Stimulated activated CD4-positive, alpha-beta T cell treated with anti-CD3 and anti-CD28 coated beads, Interleukin-4, amount 100 ng/mL, for 1 hour (primary cell): ENCODE measurements at places on chromosomes 3 and 15.

GRCh38 chr3:78985981-78986380 is 781.8 kb downstream of the ROBO1 start:
- no peak for DNase-seq

DNA sequence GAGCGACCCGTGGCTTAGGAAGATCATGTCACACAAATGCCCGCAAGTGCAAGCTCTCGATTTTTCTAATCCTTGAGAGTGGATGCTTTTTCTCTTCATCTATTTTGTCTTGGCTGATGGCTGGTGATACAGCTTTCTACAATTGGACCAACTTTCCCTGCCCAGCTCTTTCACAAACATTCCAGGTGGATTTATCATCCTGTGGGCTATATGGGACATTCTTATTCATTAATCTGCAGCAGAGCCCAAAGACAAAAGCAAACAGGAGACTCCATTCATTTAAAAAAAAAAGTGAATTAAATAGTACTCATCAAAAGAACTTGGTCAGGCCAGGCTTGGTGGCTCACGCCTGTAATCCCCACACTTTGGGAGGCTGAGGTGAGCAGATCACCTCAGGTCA is 14.2 kb upstream of the TSEN2 start:
- DNase-seq: no peak

DNA sequence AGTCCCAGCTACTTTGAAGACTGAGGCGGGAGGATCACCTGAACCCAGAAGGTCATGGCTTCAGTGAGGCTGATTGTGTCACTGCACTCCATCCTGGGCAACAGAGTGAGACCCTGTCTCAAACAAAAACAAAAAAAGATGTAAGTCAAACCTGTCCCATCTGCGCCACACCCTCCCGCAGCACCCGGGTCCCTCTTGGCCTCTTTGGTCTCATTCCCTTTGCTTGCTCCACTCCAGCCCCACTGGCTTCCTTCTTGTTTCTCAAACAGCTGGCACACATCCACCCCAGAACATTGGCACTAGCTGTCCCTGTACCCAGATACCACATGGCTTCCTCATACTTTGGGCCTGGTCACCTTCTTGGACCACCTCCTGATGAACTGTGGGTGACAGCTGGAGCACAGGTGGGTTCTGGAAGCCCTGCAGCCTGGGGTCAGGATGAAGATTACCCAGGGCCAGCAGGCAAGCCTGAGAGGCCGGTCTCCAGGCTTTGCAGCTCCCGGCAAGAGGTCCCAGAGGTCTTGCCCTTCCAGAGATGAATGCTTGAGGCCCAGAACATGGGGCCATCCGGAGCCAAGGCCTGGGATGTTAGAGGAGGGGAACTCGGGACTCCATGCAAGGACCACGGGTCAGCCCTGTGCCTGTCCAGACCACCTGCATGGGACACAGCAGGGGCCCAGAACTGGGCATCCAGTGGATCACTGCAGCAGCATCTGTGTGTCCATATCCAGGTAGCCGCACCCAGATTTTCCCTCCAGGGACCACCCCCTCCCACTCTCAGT is 10.9 kb upstream of the GATA2 start:
- no peak for DNase-seq

GRCh38 chr3:160812304-160812703 is 56.3 kb downstream of the PPM1L start:
- no peak for DNase-seq

DNA sequence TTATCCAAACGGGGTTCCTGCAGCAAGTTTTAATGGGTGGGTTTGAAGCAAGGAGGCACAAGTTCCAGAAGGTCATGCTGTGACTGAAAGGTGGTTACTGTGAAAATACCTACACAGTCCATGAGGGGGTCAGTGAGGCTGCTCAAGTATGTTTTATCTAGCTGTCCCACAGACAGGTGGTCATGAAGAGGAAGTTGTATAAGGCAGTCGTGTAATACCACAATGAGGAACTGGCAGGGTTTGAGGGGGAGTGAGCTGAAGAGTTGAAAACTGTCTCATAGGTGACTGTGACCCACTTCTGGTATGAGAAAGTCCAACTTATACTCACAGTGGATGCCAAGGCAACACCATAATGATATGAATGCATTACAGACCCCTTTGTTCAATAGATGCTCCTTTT is 856.8 kb downstream of the OTOL1 start:
- no peak for DNase-seq

GRCh38 chr3:66038384-66038725 is 363 bp downstream of the MAGI1 start:
- no peak for DNase-seq

DNA sequence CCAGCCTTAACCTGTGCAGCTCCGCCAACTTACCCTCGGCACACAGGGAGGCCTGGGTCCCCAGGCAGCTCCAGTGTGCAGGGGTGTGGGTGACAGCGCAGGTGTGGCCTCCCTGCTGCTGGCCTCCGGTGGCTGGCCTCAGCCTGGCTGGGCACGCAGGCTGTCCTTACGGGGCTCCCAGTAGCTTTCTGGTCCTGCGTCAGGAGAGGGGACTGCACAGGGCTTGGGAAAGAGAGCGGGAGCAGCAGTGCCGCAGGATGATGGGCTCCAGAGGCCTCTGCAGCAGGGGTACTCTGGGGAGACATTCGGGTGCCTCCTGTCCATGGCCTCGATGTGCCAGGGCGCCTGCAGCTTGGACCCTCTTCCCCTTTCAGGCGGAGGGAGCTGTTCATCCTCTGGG is 9.4 kb downstream of the APBA2 start:
- no peak for DNase-seq

GRCh38 chr15:81199031-81199779 is 2.5 kb downstream of the IL16 start:
- DNase-seq: no peak

GRCh38 chr3:21893242-21893641 is 142.2 kb upstream of the ZNF385D start:
- no peak for DNase-seq

DNA sequence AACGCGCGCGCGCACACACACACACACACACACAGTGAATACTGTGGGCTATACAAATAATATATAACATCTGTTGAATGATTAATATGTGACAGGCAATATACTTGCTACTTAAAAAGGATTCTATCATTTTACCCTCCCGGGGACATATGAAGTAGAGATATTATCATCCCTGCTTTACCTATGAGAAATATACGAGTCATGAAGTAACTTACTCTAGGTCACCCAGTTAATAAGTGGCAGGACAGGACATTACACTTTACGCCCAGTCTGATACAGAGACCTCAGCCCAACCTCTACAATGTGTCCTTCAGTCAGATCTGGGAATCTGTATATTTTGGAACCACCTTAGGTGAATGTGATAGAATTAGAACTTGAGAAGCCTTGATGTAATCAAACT is 55.4 kb downstream of the CCDC54 start:
- DNase-seq: no peak

DNA sequence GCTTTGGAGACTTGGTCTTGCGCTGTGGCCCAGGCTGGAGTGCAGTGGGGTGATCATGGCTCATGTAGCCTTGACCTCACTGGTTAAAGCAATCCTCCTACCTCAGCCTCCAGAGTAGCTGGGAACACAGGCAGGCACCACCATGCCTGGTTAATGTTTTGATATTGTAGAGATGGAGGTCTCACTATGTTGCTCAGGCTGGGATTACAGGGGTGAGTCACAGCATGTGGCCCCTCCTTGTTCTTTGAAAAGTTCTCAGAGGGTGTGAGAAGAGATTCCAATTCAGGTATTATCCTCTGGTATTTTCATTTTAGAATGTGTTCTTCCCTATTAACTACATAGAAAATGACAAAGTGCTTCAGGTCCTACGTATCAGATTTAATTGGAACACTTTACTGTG is 51.9 kb upstream of the RPL32 start:
- no peak for DNase-seq

DNA sequence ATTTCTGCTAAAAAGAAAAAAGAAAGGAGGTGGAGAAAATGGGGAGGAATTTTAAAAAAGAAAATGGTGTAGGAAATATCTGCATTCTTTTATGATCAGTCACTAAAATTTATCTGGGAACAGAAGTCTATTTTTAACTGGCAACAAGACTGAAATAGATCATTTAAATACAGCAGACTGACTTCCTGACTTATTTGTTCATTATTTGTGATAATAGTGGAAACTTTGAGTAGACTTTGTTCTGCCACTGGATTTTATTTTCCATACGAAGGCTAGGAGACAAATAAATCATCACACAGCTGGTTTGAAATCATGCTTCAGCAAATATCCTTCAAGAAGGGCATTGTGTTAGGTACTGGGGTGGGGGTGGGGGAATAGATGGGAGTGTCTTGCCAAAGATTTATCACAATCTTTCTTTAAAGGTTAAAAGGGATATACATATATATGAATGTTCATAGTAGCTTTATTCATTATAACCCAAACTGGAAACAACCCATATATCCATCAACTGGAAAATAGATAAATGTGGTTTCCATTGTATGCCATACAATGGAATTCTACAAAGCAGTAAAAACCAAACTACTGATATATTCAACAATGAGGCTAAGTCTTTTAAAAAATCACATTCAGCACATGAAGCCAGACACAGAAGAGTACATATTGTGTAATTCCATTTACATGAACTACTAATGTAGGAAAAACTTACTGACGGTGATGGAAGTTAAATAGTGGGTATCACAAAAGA is 4.7 kb upstream of the CLASP2 start:
- no peak for DNase-seq

- no peak for DNase-seq
Observed at GRCh38 chr3:10291641-10292040, 1.1 kb downstream of the GHRL start.

DNA sequence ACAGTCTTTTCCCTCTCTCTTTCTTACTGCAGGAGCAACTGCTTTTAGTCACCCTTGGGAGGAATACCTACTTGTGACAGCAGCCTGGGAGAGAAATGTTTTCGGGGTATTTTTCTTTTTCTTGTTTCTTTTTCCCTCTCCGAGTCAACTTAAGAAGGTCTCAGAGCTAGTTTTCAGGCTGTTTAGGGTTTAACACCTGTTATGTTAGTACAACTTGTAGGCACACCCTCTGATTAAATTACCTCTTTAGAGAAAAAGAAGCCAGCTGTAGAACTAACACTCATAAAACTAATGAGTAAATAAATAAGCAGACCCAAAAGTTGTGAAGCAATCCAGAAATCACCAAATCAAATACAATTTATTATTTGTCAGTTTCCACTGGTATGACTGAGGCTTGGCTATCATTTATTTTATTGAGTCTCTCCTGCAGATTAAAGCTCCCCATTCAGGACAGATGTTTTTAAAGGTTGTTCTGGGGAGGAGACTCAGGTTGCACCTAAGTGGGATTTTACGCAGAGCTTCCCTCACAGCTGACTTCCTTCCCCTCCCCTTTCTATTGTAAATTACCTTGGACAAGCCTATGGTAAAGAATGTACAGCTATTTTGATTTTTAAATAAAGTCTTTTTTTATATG is 112.5 kb downstream of the FOXB1 start:
- DNase-seq: no peak

- DNase-seq: no peak
Observed at GRCh38 chr3:119376758-119377157, 82.6 kb downstream of the ARHGAP31 start.

DNA sequence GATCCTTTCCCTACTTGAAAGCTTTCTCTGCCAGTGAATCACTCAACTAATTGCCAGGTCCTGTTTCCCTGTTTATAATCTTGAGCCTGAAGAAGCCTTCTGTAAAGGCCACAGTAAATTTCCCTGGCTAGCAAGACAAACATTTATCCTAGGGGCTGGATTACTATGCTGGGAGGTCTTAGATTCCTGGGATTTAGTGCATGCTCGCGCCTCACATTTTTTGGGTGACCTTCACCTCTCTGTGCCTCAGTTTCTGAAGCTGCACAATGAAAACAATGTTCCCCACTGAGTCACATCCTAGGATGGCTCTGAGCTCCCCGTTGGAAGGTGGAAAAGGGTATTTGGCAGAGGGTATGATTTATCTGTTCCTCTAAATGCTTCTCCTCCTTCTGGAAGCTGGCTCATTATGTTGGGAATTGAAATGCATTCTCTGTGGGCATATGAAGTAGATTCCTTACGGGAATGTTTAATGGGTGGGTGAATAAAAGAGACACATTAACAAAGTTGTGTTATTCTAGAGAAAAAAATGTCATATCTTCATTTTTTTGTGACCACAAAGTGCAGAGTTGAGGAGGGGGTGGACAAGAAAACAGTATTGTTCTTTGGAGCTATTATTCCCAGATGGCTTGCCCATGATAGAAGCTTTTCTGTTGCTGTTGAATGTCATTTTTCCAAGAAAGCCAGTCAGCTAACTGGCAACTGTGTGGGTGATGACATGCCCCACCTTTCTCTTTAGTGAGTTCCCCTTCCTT is 32.4 kb downstream of the LSM3 start:
- DNase-seq: no peak

- DNase-seq: no peak
Observed at GRCh38 chr3:66803721-66804695, 194.1 kb upstream of the KBTBD8 start.

GRCh38 chr3:125313060-125313635 is 62.0 kb downstream of the ZNF148 start:
- no peak for DNase-seq

DNA sequence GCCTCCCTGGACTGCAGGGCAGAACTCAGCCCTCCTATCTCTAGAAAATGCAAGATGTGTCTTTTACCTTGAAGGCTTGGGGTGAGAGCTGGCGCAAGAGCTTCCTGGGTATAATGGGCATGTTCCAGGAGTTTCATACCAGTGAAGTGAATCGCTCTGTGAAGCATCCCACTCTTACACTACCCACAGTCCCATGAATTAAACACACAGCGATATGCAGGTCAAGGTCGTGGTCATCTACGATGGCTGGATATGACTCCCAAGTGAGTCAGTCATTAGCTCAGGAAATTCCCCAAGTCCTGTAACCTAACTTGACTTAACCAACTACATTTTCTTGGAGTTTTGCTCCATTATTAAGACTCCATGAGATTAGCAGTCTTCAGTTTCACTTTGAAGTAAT is 439.7 kb downstream of the NTRK3 start:
- no peak for DNase-seq

GRCh38 chr3:26100176-26100575 is 310.3 kb downstream of the OXSM start:
- DNase-seq: no peak

DNA sequence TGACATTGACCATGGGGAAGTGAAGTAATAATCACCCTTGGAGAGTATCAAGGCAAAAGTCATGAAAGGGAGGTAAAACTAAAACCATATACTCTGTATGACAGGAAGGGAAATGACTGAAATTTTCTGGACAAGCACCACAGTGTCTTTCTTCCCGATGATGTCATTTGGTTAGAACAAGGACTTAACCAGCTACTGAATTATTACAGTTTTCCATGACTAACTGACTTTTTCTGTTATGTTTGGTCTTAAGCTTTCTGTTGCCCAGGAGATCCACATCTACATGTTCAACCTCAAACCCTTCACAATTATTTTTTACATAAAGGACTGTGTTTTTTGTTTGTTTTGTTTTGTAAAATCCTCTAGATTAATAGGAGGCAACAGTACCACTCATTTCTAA is 191.9 kb upstream of the IL12A start:
- DNase-seq: no peak

- no peak for DNase-seq
Observed at GRCh38 chr15:71730277-71731144, 79.8 kb upstream of the NR2E3 start.

- no peak for DNase-seq
Observed at GRCh38 chr15:39682366-39682765, 100.3 kb downstream of the FSIP1 start.

GRCh38 chr15:40282147-40282868 is 556 bp downstream of the ANKRD63 start:
- peak; percentile 50 for DNase-seq
